Inflammatory macrophage treated with lipopolysaccharide for 1 hour (primary cell): ENCODE measurements at places on chromosomes 12 and 14.

DNA sequence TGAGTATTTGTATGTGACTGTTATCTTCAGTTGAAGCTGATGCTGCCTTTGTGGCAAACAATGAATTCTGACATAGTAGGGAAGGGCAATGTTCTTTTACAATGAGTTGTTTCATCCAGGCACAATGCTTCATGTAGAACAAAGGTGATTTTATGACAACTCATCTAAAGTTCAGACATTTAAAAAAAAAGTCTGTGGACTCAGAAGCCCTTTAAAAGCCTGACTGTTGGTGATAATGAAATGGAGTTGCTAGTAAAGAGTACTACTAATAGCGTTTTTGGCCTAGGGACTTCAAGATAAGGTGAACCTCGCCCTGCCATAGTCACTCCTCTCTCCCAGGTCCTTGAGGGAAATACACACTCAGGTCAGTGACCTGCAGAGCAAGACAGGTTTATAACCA, 105.1 kb downstream of the AKAP6 start:
- DNase-seq = no peak

GRCh38 chr14:61104358-61104757, 123.3 kb downstream of the SLC38A6 start:
- no peak for DNase-seq

GRCh38 chr12:45050751-45051571, at the start of gene DBX2:
Gene DBX2 (minus strand): TSS chr12:45051099. CDS start chr12:45050927, 172 bp downstream.
- DNase-seq = no peak

DNA sequence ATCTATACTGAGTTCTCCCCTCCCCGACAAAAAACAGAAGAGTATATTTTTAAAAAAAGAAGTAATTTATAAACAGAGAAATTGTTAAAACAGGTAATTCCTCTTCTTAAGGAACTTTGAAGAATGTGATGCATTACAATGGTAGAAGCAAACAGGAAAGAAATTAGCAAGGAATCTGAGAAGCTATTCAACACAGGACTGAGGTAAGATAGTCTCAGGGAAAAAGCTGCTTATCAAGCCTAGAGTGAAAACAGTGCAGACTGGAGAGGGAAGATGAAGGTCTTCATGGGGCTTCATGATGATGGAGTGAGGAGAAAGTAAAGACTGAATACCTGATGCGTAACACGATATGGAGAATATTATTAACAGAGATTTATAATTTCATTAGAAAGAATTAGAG, 880.0 kb downstream of the SLC16A7 start:
- no peak for DNase-seq

- DNase-seq = no peak
These were observed 25.4 kb downstream of the FGF6 start for GRCh38 chr12:4420138-4420670.

DNA sequence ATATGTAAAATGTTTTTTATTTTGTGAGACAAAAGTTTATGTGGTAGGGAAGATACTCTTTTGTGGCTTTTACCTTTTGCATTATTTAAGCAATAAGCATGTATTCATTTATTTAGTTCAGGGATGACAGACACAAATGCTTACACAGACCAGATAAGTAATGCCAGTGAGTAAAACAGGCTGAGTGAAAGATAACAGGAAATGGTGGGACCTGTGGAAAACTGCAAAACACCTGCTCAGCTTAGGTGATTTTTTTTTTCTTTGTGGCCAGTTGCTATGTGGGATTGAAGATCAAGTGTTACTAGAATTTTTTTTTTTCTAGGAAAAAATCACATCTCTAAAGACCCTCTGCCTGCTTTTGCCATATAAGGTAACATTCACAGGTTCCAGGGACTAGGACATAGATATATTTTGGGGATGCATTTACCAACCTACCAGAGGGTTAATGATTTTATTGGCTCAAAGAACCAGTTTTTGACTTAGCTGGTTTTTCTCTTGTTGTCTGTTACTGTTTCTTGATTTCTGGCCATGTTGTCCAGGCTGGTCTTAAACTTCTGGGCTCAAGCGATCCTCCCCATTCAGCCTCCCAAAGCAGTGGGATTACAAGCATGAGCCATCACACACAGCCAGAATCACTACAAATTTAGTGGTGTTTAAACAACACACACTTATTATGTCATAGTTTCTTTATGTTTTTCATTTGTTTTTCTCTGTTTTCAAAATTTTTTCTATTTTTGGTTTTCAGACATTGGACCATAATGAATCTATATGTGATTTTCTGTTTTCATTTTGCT, 9.8 kb downstream of the PSMA6 start:
- no peak for DNase-seq

- no peak for DNase-seq
These were observed 373.5 kb downstream of the RPS29 start for GRCh38 chr14:49212721-49213120.

DNA sequence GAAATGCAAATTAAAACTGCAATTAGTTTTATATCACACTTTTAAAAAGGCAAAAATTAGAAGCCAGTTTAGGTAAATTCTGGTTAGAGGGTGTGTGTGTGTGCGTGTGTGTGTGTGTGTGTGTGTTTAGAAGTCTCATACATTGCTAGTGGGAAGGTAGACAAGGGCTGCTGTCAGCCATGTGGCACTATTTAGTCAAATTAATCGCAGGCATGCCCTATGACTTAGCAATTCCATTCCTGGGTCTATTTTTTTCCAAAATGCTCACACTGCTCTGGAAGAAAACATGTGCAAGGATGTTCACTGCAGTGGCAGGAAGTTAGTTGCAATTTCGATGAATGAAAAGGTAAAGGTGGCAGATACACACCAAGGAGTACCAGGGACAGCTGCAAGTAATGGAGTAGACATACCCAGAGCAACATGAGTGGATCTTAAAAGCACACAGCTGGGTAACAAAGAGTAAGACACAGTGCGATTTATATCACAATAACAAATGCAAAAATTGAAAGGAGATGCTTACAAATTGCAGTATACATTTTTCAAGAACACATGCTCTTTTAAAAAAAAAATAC, 11.6 kb downstream of the CAPZA3 start:
- no peak for DNase-seq

GRCh38 chr12:112480931-112481330, 62.2 kb downstream of the PTPN11 start:
- no peak for DNase-seq

DNA sequence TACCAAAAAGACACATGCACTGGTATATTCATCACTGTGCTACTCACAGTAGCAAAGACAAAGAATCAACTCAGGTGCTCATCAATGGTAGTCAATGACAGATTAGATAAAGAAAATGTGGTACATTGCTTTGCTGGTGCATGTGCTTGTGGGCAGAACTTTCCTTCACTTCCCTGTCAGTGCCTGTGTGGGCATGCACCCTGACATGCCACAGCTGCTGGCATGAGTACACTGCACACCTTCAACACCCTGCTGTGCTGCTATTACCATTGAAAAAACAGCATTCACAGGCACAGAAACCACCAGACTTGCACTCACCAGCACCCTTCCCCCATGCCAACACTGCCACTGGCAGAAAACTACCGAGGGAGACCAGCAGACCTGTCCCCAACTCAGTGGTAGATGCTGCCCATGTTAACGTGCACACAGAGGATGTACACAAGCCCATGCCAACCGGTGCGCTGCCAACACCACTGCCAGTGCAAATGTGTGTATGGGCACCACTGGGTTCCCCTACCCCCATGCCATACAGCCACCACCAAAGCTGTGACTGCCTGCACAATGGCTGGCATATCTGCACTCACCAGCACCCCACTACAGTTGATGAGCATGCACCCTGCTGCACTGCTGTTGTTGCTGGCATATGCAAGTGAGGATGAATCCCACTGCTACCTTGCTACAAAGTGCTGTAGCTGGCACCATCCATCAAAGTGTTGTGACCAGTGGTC, 57.4 kb downstream of the APOBEC1 start:
- no peak for DNase-seq

DNA sequence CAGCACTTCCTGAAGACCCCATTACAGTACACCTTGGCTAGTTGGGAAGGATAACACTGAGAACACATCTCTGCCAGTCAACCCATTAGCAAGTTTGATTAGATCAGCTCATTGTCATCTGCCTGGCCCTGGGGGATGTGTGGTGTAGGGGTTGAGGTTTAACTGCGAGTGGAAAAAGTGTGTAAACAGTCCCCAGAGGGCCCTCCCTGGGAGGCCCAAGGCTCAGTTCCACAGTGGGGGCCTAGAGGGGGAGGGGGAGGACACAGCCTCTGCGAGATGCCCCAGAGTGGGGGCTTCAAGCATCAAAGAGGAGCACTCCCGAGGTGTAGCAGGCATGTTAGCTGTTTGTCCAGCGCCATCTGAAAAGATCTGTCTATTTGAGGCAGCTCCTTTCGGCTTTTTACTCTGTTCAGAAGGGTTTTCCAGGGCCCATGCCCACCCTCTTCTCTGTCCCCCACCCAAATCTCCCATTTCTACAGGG, 344 bp downstream of the LPAR5 start:
- no peak for DNase-seq
